BE2C (cell line): ENCODE measurements at places on chromosomes 12 and 14.

GRCh38 chr12:14416658-14417057, 51.2 kb downstream of the ATF7IP start:
- DNase-seq = peak; percentile 22

DNA sequence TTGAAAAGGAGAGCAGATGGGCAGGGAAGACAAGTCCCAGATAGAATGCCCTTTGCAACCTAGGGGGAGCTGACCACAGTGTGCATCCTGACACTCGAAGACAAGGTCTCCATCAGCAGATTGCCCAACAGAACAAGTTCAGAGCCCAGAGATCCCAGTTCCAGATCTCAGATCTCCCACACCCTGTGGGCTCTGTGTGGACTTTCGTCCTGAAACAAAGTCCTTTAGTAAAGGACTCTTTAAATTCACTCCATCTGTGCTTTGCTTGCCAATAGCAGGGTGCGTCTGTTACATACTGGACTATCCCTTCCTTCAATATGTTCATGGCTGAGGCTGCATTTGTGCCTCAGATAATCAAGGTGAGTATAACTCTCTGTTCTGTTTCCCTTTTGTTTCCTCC, 8.7 kb upstream of the C1RL start:
- DNase-seq = no peak

GRCh38 chr12:16165506-16165905, 112.0 kb downstream of the SLC15A5 start:
- peak; percentile 11 for DNase-seq

DNA sequence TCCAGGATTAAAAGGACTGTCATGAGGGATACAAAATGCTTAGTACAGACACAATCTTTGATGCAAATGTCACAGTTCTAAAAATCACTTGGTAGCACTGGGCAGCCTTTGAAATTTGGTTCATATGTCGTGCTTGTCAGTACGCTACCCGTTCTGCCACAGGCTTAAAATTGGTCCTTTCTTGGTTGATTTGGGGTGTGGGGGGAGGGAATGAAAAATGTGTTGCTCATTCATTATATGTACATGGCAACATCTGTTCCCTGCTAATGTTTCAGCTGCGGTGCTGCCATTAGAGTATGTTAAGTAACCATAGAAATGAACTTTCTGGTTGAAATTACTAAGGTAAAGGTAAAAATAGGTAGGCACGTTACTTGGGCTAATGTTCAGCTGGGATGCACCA, 155.4 kb upstream of the ARHGAP5 start:
- DNase-seq = no peak

- DNase-seq = no peak
Measured at GRCh38 chr12:89448526-89448925, 76.1 kb downstream of the GALNT4 start.

DNA sequence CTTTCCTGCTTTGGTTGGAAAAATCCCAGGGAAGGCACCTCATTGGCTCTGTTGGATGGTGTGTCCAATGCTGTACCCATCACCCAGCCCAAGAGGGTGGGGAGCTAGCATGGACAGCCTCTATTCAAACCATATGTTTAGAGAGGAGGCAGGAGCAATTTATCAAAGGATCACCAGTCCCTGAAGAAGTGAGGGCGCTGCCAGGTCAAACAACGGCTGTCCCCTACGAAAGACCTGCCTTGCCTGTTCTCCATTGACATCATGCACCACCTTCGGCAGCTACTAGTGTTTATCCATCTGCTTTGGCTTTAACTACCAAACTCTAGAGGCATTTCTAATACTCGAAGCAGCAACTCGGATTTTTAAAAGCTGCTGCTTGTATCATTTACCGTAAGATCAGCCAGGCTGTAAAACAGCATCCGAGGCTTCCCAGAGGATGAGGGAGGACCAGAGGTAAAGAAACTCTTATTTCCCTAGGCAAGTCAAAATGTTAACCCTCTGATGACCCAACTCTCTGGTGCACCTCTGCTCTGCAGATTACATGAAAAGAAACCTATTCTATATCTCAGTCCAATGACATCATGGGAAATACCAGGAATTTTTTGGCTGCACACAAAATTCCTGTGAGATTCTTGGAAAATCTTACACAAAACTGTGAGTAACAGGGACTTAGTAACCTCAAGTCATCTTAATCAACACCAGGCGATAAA, 720.9 kb upstream of the TBX3 start:
- DNase-seq = no peak

GRCh38 chr14:72801836-72802587, 91.9 kb downstream of the DPF3 start:
- DNase-seq = no peak
